Natural killer cell (primary cell): ENCODE measurements at places on chromosomes 6 and 20. TPM values are rescaled to one million over a fixed set of nuclear protein-coding genes. Genes with fewer than 3 reads are reported as not detected.

Gene SLC22A2
- total RNA-seq = not detected

- no peaks in the 10 kb centered on the region for H3K36me3 ChIP-seq
- no peak overlapping the region for H3K27ac ChIP-seq
- DNase-seq = peak; percentile 71
- no peaks in the 10 kb centered on the region for H3K27me3 ChIP-seq
- H3K4me1 ChIP-seq = peaks cover 48% of the 10 kb centered on the region
These were observed 4.4 kb downstream of the AMD1 start for GRCh38 chr6:110878751-110879522.

DNA sequence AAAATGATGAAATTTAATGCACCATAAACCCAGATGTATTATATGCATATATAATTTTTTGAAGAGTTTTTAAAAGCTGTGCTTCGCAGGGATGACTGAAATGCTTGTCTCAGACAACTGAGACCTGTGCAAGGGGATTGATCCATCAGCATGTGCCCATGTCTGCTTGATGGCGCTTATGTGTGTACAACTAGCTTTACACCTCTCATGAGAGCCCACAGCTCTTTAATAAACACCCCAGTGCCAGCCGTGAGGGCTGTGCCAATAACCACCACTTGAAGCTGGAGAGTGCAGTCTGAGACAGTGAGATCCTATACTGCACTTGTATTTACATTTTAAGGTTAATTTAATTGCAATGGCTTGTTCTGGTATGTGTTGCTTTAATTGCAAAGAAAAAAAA lies 225.5 kb downstream of the BCKDHB start:
- no peaks in the 10 kb centered on the region for H3K4me1 ChIP-seq
- H3K36me3 ChIP-seq = no peaks in the 10 kb centered on the region
- no peak overlapping the region for H3K27ac ChIP-seq
- H3K4me3 ChIP-seq = no peak overlapping the region
- no peaks in the 10 kb centered on the region for H3K27me3 ChIP-seq

- no peaks in the 10 kb centered on the region for H3K4me1 ChIP-seq
- DNase-seq = no peak
- H3K27me3 ChIP-seq = no peaks in the 10 kb centered on the region
- H3K4me3 ChIP-seq = no peak overlapping the region
- no peak overlapping the region for H3K27ac ChIP-seq
- no peaks in the 10 kb centered on the region for H3K36me3 ChIP-seq
These were observed 97.7 kb downstream of the BTBD9 start for GRCh38 chr6:38542031-38542430.

Gene TREML2
- 0.75 TPM for total RNA-seq

DNA sequence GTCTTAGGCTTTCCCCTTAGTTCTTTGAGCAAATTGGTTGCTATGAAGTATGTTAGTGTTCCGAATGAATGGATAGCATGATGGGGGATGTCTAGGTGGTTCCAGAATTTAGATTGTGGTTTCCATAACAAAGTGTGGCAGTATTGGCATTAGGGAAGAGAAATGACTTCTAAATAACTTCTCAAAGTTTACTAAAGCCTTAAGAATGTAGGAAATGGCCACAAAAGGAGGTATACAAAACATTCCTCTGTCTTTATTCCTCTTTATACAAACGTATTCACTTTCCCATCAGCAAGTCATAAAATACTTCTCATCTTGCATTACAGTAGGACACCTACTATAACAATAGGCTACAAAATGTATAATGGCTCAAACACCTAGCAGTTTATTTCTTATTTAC lies 279.6 kb downstream of the ESR1 start:
- no peaks in the 10 kb centered on the region for H3K36me3 ChIP-seq
- no peak overlapping the region for H3K4me3 ChIP-seq
- H3K27me3 ChIP-seq = no peaks in the 10 kb centered on the region
- DNase-seq = no peak
- no peak overlapping the region for H3K27ac ChIP-seq

DNA sequence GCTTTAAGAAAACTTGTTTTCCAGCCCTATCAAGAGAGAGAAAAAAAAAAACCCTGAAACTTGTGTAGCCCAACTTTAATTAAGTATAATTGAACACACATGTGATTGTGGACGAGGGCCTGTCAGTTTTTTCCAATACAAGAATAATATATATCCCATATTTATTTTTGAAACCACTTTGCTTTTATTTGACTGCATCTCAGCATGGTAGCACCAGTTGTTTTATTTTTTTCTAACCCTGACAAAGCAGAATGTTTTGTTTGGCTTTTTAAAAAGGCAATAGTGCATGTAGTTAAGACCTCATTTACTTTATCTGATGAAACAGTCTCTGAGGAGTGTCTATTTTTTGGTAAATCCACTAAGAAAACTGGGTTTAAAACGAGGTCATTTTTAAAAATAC lies 257.7 kb downstream of the CDKAL1 start:
- no peak overlapping the region for H3K27ac ChIP-seq
- H3K4me3 ChIP-seq = no peak overlapping the region
- no peaks in the 10 kb centered on the region for H3K27me3 ChIP-seq
- no peaks in the 10 kb centered on the region for H3K4me1 ChIP-seq

- H3K27ac ChIP-seq = no peak overlapping the region
- no peak for DNase-seq
- no peaks in the 10 kb centered on the region for H3K36me3 ChIP-seq
- no peaks in the 10 kb centered on the region for H3K27me3 ChIP-seq
- H3K4me1 ChIP-seq = no peaks in the 10 kb centered on the region
These were observed 116.5 kb downstream of the DST start for GRCh38 chr6:56525974-56526789.

GRCh38 chr20:57701651-57702050 lies 8.2 kb downstream of the PMEPA1 start:
- H3K27me3 ChIP-seq = no peaks in the 10 kb centered on the region
- no peak overlapping the region for H3K27ac ChIP-seq
- H3K4me3 ChIP-seq = no peak overlapping the region
- peaks cover 16% of the 10 kb centered on the region for H3K4me1 ChIP-seq

Gene GSTA3
- total RNA-seq = not detected

Gene GDAP1L1
- not detected for total RNA-seq

Gene EFCAB8
- 2.9 TPM for total RNA-seq

DNA sequence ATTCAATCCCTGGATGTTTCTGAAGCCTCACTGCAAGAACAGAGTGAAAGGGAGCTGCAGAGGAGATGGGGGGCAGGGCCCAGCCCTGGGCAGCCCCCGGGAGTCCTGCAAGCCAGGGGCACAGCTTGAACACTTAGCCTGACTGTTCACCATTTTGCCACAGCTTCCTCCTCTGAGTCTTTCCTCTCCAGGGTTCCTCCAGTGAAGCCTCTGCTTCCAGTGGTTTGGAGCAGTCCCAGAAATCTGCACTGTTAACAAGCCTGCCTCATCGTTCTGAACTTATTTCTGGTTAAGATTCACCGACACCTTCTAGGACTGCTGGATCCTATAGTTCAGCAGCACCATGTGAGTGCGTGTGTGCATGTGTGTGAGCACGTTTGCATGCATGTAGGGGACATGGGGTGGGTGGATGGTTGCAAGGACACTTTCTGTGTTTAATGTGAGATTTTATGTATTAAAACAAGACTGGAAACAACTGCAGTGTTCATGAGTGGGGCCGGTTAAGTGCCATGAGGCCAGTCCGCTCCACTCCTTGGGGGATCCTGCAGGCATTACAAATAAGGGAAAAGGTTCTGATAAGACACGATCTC lies 24.6 kb downstream of the CEBPB start:
- DNase-seq = no peak
- no peak overlapping the region for H3K4me3 ChIP-seq
- H3K27me3 ChIP-seq = peaks cover 2% of the 10 kb centered on the region
- peaks cover 5% of the 10 kb centered on the region for H3K4me1 ChIP-seq
- no peak overlapping the region for H3K27ac ChIP-seq
- no peaks in the 10 kb centered on the region for H3K36me3 ChIP-seq

- DNase-seq = peak; percentile 86
- peaks cover 5% of the 10 kb centered on the region for H3K27me3 ChIP-seq
- H3K4me3 ChIP-seq = no peak overlapping the region
- H3K27ac ChIP-seq = no peak overlapping the region
These were observed 4.9 kb upstream of the CD24 start for GRCh38 chr6:106979435-106979884.

- no peaks in the 10 kb centered on the region for H3K4me1 ChIP-seq
- H3K4me3 ChIP-seq = no peak overlapping the region
- DNase-seq = no peak
- H3K27me3 ChIP-seq = no peaks in the 10 kb centered on the region
These were observed 13.9 kb downstream of the PTK7 start for GRCh38 chr6:43089874-43090558.

DNA sequence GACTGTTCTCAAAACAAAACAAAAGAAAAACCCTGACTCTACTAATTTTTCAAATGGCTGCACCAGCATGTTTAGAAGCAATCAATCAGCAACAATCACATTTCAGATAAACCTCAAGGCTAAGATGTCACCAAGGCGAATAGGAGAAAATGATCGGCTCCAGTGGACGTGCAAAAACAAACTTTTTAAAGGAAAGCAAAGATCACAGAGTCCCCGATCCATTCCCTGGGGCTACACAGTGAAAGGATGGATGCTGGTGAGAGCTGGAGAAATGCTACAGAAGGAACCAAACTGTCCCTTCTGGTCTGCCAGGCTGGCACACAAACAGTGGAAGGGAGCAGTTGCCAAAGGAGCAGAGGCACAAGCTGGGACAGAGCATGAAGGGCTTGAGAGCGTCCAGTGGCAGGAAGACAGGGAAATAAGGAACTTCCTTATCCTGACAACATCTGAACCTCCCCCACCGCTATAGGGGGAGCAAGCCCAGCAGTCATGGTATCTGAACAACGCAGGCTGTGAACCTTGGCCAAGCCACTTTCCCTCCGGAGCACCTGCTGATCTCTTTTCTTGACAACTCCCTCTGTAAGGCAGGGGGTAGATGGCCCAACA lies 73.7 kb upstream of the HIVEP1 start:
- no peak overlapping the region for H3K27ac ChIP-seq
- no peaks in the 10 kb centered on the region for H3K36me3 ChIP-seq
- no peaks in the 10 kb centered on the region for H3K27me3 ChIP-seq

Gene RIMS4
- not detected for total RNA-seq

Gene BNIP5
- total RNA-seq = not detected

DNA sequence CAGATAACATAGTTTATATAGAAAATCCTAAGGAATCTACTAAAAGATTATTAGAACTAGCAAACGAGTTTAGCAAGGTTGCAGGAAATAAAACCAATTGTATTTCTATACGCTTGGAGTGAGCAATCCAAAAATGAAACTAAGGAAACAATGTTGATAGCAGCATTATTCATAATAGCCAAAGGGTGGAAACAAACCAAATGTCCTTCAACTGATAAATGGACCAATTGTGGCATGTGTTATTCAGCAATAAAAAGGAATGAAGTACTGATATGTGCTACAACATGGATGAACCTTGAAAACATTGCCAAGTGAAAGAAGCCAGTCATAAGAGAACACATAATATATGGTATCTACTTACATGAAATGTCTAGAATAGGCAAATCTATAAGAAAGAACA lies 101.0 kb upstream of the VSTM2L start:
- no peak overlapping the region for H3K4me3 ChIP-seq
- peaks cover 23% of the 10 kb centered on the region for H3K4me1 ChIP-seq
- H3K36me3 ChIP-seq = peaks cover 19% of the 10 kb centered on the region
- no peak for DNase-seq
- no peak overlapping the region for H3K27ac ChIP-seq

DNA sequence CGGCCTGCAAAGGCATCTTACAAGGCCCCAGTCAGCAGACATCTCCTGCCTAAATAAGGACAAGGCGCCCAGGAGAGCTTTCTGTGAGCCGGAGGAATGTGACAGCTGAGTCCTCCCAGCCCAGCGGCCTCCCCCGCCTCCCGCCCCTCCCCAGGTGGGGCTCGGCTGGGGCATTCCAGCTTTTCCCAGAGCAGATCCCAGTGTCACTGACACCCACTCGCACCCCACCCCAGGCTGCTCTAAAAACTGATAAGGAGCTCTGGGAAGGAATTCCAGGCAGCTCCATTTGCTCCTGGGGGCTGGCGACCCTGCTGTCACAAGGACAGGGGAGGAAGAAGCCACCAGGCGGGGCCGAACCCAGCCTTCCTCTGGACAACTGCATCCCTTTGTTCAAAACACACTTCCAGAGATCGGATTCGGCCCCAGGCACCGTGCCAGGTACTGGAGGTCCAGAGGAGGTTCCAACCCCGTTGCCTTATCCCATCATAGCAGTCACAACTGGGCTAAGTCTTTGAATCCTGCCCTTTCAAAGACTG lies 49.7 kb downstream of the JPH2 start:
- no peaks in the 10 kb centered on the region for H3K36me3 ChIP-seq
- no peaks in the 10 kb centered on the region for H3K27me3 ChIP-seq
- H3K27ac ChIP-seq = no peak overlapping the region
- no peaks in the 10 kb centered on the region for H3K4me1 ChIP-seq
- no peak for DNase-seq

GRCh38 chr6:156942266-156942665 lies 165.1 kb downstream of the ARID1B start:
- DNase-seq = no peak
- no peaks in the 10 kb centered on the region for H3K36me3 ChIP-seq
- H3K4me3 ChIP-seq = no peak overlapping the region
- H3K4me1 ChIP-seq = peaks cover 6% of the 10 kb centered on the region

DNA sequence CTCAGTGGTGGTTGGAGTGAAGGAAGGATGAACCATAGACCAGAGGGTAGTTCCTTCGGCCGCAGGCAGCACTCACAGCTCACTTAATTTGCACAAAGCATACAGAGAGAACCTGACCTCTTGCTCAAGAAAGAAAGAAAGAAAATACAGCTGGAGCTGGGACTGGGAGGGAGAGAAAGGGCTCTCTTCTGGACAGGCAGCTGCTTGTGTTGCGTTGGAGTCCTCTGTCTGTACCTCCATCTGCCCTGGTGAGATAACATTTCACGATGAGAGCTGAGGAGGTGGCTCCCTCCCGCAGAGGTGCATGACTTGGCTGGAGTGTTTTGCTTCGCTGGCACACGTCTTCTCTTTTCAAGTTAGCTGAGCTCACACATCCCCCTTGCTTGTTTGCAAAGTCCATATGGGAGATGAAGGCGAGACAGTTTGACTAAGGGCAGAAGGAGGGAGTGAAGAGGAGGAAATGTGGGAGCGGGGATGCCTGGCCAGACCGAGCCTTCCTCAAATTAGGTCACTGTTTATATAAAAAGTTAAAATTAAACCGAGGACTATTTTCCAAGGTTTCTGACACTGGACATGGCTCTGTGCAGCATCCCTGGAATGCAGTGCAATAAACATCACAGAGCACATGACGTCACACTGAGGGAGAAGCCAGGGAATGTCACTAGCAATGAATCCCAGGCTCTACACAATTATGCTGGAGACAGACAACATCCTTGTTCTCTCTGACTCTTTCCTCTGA lies 359.4 kb downstream of the CD83 start:
- no peak overlapping the region for H3K27ac ChIP-seq
- no peaks in the 10 kb centered on the region for H3K27me3 ChIP-seq
- H3K4me3 ChIP-seq = no peak overlapping the region
- no peak for DNase-seq
- H3K36me3 ChIP-seq = no peaks in the 10 kb centered on the region
- H3K4me1 ChIP-seq = peaks cover 3% of the 10 kb centered on the region

DNA sequence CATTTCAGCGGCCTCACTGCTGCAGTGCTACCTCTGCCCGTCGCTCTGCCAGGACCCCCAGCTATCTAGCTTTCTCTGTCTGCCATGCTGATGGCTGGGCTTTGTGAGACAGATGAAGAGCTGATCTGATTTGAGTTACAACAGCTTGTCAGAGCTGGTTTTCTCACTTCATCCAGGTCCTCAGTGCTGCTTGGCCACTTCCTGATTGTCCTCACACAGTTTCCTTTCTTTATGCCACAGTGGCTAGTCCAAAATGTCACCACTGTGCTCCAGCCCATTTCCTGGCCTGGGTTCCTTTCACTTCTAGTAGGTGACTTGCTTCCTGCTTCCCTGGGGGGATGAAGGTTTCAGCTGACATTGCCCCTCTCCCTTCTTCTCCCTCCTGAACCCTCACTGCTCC lies 35.4 kb downstream of the FNDC1 start:
- peaks cover 20% of the 10 kb centered on the region for H3K4me1 ChIP-seq
- no peaks in the 10 kb centered on the region for H3K36me3 ChIP-seq
- no peak overlapping the region for H3K4me3 ChIP-seq
- peak overlapping the region; percentile 18 for H3K27ac ChIP-seq
- H3K27me3 ChIP-seq = peaks cover 2% of the 10 kb centered on the region
- DNase-seq = no peak
